ENCODE measurements at places on chromosomes 6 and 20.

- no peak for DNase-seq
Measured at GRCh38 chr6:42163981-42164380, 9.2 kb upstream of the GUCA1A start.

GRCh38 chr20:47788741-47789080, 3.4 kb upstream of the SULF2 start:
- no peak for DNase-seq

DNA sequence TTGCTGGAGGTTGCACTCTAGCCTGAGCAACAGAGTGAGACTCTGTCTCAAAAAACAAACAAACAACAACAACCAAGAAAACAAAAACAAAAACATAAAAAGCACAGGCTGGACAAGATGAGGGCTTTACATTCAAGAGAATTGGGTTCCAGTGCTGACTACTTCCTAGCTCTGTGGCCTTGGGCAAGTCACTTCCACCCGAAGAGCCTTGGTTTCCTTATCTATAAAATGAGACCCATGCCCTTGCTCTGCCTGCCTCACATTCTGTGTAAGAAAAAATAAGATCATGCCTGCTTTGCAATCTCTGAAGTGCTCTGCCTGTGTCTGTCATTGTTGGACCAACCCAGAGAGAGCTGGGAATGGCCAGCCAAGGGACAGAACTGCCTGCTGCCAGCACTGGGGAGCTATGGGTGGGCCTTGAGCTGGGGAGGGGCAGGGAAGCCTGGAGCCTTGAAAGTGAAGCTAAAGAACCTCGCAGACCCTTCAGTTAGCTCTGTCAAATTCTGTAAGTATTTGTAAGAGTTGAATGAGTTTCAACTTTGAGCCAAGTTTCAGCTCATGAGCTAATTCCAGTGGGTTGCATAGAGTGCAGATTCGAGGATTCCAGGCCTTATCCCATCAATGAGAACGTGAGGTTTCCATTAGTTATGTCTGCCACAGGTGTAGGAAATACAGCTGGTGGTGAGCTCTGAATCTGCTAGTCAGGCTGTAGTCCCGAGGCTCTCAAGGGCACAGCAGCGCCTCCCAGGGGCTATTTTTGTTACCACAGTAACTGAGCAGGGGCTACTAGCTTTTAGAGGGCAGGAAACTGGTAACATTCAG, 93.2 kb downstream of the DLGAP4 start:
- DNase-seq: no peak

DNA sequence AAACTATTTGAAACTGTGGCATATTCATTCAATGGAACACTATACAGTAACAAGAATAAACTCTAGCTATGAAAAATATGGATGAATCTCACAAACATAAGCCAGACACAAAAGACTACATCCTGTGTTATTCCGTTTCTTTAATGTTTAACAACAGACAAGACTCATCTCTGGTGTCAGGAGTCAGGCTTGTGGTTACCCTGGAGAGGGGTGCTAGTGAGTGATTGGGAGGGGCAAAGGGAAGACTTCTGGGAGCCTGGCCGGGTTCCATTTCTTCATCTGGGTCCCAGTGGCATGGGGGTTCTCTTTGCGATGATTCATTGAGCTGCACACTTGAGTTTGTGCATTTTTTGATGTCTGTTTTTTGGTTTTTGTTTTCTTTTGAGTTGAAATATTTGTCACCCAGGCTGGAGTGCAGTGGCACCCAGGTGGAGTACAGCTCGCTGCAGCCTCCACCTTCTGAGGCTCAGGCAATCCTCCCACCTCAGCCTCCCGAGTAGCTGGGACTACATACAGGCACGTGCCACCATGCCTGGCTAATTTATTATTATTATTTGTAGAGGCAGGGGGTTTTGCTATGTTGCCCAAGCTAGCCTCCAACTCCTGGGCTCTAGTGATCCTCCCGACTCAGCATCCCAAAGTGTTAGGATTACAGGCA, 21.2 kb upstream of the TTPAL start:
- no peak for DNase-seq

GRCh38 chr6:150915880-150916265, 50.4 kb downstream of the MTHFD1L start:
- no peak for DNase-seq

DNA sequence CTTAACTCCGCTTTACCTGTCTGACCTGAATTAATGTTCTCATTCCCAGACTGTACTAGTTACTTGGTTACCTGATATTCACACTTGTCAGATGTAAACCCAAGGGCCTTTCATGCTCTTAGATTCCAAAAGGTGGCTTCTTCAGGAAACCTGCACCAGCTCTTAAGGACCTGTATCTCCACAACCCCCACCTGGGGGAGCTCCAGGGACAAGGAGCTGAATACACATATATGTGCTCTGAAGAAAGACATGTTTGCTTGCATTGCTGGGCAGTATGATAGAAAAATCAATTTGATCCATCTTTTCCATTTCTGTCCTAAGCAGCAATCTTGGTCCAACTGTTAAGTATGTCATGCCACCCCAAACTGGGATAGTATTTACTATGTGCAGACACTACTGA, 64.8 kb upstream of the POU3F2 start:
- no peak for DNase-seq

DNA sequence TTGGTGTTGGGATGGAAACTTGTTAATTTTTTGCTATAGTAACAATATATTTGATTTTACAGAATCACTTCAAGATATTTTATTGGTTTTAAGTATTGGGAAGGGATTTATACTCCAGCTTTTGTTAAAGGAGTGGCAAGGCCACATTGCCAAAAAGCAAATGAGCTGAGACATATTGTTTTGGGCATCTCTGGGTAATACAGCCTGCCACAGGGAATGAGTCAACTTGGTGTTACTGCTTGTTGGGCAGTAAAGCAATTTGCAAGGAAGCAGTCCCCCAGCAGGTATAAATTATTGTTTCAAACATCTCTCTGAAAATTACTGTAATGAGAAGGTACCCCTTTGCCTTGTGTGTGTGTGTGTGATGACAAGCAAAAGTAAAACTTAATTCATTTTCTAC, 868.3 kb upstream of the FLRT3 start:
- DNase-seq: no peak

DNA sequence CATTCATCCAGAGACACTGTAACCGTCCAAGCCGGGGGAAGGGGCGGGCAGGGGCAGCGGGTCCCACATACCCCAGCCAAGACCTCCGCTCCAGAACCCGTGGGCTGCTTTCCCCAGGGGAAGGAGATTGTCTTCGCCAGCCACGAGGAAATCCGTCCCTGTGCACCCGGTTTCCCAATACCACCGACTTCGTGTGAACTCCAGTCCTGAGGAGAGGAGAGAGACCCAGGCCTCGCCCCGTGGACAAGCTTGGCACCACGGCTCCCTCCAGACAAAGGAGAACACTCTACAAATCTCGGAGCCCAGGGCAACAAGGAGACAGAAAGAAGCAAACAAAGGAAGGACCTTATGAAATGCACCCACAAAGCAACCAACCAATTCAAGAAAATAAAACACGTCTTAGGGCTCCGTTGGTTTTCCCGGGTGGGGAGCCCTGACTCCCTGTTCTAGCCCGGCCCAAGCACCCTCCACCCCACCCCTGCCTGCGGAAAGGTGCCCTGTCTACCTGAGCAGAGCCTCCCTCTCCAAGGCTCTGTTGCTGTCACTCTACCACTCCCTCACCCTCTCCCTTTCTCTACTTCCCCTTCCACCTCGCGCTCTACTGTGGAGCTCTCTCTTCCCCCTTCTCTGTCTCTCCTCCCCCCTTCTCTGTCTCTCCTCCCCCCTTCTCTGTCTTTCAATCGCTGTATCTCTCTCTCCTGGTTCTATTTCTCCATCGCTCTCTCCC, 1382.8 kb upstream of the DEFB115 start:
- no peak for DNase-seq

- no peak for DNase-seq
Measured at GRCh38 chr20:271069-271468, 13.5 kb downstream of the DEFB132 start.

- DNase-seq: no peak
Measured at GRCh38 chr6:135030532-135031178, 24.0 kb downstream of the HBS1L start.

- no peak for DNase-seq
Measured at GRCh38 chr20:21739682-21740081, 34.2 kb downstream of the PAX1 start.

DNA sequence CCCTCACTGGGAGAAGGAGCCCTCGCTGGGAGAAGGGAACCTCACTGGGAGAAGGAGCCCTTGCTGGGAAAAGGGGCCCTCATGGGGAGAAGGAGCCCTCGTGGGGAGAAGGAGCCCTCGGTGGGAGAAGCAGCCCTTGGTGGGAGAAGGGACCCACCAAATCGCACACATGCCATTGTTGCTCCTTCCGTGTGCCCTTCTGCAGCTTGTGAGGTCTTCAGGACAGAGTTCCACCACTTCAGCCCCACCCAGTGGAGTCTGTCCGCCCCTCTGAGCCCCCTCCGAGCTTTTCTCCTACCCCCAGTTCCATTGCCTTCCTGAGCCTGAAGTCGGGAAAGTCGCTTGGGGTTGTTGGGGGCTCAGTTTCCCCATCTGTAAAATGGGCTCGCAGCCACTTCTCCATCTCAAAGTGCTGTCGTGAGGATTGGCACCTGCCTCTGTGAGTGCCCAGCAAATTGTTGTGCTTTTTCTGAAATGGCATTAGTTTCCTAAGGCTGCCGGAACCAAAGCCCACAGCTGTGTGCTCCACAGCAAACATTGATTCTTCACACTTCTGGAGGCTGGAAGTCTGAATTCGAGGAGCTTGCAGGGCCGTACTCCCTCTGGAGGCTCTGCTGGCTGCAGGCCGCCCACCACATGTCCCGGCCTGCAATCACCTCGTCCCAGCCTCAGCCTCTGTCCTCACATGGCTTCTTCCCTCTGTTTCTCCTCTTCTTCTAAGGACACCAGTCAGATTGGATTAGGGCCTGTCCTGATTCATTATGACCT, 124.7 kb upstream of the PMEPA1 start:
- no peak for DNase-seq

DNA sequence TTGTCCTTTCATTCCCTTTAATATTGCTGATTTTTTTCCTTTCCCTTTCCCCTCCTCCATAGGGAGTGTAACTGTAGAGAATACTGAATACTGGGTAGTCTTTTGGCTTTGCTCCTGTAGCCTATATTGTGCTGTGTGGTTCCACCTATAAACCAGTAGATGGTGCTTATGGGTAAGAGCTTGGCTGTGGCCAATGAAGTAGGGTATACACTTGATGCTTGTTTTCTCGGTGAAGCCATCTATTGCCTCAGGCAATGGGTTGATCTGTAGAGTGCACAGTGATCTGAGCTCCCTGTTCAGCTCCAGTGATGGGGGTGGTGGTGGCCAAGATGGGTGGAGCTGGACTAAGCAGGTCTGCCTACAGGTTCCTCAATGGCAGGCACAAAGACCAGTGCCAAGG, 203.3 kb upstream of the IMPG1 start:
- no peak for DNase-seq

GRCh38 chr6:35016502-35017321, 124.4 kb downstream of the TCP11 start:
- DNase-seq: no peak

DNA sequence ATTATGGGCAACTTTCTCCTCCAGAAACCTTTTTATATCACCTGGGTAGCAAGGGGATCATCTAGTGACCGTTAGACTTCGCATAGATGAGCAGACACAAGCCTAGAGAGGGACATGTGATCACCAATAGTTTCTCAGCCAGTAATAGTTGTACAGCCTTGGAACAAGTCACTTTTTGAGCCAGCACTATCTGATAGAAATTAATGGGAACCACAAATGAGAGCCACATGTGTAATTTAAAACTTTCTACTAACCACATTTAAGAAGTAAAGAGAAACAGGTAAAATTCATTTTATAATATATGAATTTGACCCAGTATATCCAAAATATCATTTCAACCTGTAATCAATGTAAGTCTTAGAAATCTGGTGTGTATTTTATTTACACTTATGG, 592 bp upstream of the CTNNBL1 start:
- no peak for DNase-seq

DNA sequence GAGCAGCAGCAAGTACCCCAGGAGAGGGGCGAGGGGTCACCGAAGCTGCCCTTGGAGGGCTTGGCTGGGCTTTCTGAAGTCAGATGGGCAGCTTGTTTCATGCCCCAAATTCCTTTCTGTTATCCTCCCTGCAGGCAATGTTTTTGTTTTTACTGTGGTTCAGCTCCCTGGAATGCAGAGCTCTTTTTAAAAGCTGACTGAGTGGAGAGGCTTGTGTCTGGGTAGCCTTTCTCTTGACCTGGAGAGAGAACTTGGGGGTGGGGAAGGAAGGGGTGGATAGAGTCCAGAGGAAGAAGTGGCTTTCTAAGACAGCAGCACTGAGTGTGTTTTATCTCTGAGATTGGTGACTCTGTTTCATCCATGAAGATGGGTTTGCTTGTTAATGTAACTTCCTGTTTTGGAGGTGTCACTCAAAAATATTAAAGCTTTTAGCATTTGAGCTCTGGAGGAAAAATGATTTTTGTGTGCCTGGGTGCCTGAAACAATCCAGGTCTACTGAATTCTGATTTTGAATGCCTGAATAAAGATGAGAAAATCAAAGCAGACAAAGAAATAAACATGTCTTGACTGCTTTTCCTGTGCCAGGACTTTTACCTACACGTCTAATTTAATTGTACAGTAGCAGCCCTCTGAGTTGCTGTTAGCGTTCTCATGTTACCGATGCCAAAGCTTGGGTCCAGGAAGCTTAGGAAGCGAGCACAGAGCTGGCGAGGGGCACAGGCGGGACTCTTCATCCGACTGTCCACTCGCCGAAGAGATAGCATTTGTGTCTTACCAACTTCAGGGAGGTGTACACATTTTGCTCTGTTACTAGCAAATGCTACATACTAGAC, 78.2 kb upstream of the EEF1E1 start:
- DNase-seq: no peak

DNA sequence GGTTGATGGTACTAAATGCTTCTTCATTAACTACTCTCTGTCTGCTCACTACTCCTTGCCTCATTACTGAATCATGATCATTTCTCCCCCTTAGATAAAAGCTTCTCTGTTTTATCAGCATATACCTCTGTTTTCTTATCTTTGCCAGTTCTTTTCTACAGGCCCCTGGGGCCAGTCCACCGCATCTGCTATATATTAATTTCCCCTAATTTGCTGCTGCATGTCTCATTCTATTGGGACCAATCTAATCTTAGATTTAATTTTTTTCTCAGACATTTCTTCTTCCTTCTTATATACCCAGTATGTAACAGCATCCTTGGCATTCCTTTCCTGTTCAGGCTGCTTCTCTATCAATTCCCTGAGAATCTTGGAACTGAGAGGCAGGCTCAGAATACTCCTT, 51.2 kb downstream of the GRIK2 start:
- DNase-seq: no peak

- no peak for DNase-seq
Measured at GRCh38 chr6:30842754-30843610, 41.3 kb upstream of the DDR1 start.

All from frontal cortex (tissue), 4 donors.